ENCODE measurements at places on chromosomes 2 and 18. TPM values are rescaled to one million over a fixed set of nuclear protein-coding genes. Genes with fewer than 3 reads are reported as not detected.

GRCh38 chr2:226902041-226902966 is 66.5 kb downstream of the RHBDD1 start:
- no peak overlapping the region for H3K27ac ChIP-seq
- H3K4me3 ChIP-seq, result no peak overlapping the region
- H3K27me3 ChIP-seq, result no peaks in the 10 kb centered on the region
- no peak for DNase-seq

GRCh38 chr2:133378928-133379549 is 189.2 kb downstream of the NCKAP5 start:
- no peaks in the 10 kb centered on the region for H3K36me3 ChIP-seq
- no peaks in the 10 kb centered on the region for H3K27me3 ChIP-seq
- no peak for DNase-seq
- H3K27ac ChIP-seq, result no peak overlapping the region
- no peaks in the 10 kb centered on the region for H3K4me1 ChIP-seq

The GNAL gene
- total RNA-seq, result 33.0 TPM

DNA sequence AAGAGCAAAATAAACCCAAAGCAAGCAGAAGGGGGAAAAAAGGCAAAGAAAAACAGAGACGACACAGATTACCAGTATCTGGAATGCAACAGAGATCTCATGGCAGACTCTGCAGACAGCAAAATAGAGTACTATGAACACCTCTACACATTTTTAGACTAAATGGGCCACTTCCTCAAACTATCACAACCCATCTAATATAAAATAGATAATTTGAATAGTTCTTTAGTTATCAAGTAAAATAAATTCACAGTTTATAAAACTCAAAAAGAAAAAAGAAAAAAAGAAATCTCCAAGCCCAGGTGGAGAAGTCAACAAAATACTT is 16.6 kb downstream of the SESTD1 start:
- DNase-seq, result no peak
- H3K27ac ChIP-seq, result no peak overlapping the region

DNA sequence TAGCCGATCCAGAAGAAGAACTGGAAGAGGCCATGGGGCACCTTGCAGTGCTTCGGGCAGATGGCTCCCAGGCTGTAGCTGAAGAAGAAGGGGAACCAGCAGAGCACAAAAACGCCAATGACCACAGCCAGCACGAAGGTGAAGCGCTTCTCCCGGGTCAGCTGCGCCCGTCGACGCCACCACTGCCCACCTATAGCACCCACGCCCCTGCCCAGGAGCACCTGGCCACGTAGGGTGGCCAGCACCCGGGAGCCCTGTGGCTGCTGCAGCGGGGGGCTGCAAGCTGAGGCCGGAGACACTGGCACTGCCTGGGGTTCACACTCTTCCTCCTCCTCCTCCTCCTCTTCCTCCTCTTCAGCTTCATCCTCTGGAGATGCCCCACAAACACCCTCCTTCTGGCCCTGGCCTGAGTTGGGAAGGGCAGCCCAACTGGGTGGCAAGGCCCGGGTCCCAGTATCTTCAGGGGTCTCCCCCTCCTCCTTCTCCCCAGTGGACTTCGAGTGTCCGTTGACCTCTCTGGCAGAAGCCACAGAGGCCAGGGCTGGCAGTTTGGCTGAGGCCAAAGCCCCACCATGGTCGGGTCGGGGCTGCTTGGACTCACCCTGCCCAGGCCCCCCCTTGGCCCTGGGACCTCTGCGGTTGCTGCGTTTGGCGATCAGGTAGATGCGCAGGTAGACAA is 1.3 kb downstream of the ADRA2B start:
- H3K27ac ChIP-seq, result no peak overlapping the region
- no peaks in the 10 kb centered on the region for H3K27me3 ChIP-seq
- no peak overlapping the region for H3K4me3 ChIP-seq
- no peak for DNase-seq
- H3K36me3 ChIP-seq, result no peaks in the 10 kb centered on the region
- H3K4me1 ChIP-seq, result peaks cover 14% of the 10 kb centered on the region

The CD226 gene
- total RNA-seq, result 0.33 TPM

DNA sequence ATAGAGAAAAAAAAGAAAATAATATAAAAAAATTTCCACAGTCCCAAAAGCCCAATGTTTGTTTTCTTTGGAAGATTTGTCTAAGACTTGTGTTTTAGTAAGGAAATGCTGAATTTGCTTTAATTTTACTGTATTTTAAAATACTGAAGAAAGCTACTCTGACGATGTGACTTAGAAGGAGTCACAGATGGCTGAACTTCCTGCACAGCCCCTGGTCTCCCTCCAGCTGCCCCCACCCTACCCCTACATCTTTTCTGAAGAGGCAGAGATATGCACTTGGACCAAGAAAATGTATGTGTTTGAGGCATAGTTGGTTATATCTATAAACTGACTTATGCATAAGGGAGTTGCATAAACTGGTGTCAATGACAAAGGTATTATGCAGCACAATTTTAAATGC is 172.3 kb downstream of the CDH2 start:
- no peaks in the 10 kb centered on the region for H3K36me3 ChIP-seq
- H3K27ac ChIP-seq, result no peak overlapping the region
- H3K4me3 ChIP-seq, result no peak overlapping the region
- no peaks in the 10 kb centered on the region for H3K4me1 ChIP-seq
- no peaks in the 10 kb centered on the region for H3K27me3 ChIP-seq
- DNase-seq, result no peak

DNA sequence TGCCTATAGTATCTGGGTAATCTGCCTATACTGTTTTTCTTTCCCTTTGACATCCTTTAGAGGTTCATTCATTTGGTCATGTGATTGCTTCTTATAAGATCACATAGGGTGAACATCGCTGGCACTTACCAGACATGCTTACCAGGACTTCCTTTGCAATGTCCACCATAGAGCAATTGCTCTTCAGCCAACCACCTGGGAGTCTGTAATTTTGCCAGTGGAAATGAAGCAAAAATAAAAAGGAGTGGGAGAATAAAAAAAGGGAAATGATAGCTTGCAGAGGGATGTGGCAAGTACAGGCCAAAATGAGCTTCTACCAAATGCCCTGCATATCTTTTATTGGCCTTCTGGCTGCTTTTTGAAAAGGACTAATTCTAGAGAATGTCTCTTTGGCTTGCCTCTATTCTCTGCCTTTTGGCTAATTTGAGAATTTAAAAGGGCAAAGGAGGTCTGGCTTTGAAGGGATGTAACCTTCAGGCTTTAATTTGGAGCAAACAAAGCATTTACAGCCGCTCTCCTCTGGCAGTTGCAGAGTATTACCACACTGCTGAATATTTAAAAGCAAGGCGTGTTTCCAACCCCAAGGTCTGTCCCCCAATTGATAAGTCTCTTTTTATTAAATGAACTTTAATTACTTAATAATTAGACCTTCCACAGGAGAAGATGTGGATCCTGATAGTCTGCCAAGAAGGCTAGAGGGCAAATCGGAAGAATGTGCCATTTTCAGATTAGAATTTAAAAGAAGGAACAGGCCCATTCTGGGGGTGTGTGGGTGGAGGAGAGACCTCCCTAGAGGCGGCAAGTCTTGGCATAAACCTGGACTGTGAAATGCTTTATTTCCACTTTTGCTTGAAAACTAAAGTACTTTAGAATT is 557.9 kb downstream of the DCC start:
- no peak overlapping the region for H3K27ac ChIP-seq
- DNase-seq, result no peak
- H3K27me3 ChIP-seq, result no peaks in the 10 kb centered on the region
- H3K4me3 ChIP-seq, result no peak overlapping the region
- H3K36me3 ChIP-seq, result no peaks in the 10 kb centered on the region

The COBLL1 gene
- 104 TPM for total RNA-seq

DNA sequence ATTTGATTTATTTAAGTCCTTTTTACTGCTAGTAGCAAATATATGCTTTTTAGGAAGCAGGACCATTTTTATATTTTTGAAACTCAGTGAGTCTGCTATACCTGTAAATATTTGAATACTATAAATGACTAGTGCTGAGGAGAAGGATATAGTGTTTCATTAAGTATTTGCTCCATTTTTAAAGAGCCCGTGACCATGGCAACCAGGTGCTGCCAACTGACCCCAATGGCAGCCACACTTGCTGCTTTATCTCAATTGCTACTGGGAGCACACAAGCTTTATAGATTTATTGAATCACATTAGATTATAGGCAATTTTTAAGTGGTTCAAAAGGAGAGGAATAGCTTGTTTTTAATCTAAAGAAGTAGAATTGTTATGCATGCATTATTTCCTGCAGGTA is 142.0 kb downstream of the SCG2 start:
- no peaks in the 10 kb centered on the region for H3K4me1 ChIP-seq
- no peak overlapping the region for H3K4me3 ChIP-seq
- no peaks in the 10 kb centered on the region for H3K36me3 ChIP-seq
- DNase-seq, result no peak

DNA sequence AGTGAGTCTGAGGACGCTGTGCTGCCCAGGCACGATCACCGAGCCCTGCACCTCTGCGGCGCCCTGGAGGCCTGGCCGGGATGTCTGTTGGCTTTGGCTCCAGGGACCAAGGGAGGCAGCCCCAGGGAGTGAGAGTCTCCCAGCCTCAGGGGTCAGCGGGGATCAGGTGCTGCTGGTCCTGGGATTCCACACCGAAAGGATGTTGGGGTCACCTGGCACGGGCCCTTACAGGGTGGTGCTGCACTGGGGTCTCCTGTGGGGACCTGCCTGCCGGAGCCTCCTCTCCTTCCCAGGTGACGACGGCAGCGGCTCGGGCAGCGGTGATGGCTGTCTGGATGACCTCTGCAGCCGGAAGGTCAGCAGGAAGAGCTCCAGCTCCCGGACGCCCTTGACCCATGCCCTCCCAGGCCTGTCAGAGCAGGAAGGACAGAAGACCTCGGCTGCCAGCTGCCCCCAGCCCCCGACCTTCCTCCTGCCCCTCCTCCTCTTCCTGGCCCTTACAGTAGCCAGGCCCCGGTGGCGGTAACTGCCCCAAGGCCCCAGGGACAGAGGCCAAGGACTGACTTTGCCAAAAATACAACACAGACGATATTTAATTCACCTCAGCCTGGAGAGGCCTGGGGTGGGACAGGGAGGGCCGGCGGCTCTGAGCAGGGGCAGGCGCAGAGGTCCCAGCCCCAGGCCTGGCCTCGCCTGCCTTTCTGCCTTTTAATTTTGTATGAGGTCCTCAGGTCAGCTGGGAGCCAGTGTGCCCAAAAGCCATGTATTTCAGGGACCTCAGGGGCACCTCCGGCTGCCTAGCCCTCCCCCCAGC is 30.5 kb downstream of the GPC1 start:
- H3K4me1 ChIP-seq, result no peaks in the 10 kb centered on the region
- DNase-seq, result peak; percentile 1
- H3K36me3 ChIP-seq, result peaks cover 2% of the 10 kb centered on the region

- H3K27me3 ChIP-seq, result no peaks in the 10 kb centered on the region
- DNase-seq, result no peak
- no peak overlapping the region for H3K4me3 ChIP-seq
- H3K4me1 ChIP-seq, result peaks cover 43% of the 10 kb centered on the region
- peaks cover 21% of the 10 kb centered on the region for H3K36me3 ChIP-seq
Measured at GRCh38 chr2:235042576-235043515, 91.0 kb downstream of the SH3BP4 start.

DNA sequence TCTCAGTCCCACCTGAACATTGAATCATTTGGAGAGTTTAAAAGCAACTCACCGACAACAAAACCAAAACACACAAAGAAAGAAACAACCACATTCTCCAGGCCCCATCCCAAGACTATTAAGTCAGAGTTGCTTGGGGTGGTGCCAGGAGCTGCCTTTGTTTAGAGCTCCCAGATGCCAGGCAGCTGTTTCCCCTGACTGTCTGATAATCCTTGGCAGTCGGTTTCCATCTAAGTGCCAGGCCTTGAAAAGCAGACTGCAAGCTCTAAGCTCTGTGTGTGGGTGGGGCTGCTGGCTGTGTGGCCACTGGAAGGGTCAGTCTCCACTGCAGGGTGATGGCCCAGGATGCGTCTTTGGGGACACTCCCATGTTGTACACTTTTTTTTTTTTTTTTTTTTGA is 255.3 kb upstream of the AGAP1 start:
- DNase-seq, result peak; percentile 17
- no peak overlapping the region for H3K4me3 ChIP-seq
- H3K36me3 ChIP-seq, result no peaks in the 10 kb centered on the region
- H3K4me1 ChIP-seq, result no peaks in the 10 kb centered on the region
- H3K27ac ChIP-seq, result no peak overlapping the region

- peaks cover 6% of the 10 kb centered on the region for H3K36me3 ChIP-seq
- no peak overlapping the region for H3K4me3 ChIP-seq
- H3K27me3 ChIP-seq, result no peaks in the 10 kb centered on the region
Measured at GRCh38 chr2:53913721-53914120, 54.0 kb upstream of the GPR75 start.

GRCh38 chr2:235636546-235636945 is 142.7 kb downstream of the AGAP1 start:
- H3K4me1 ChIP-seq, result peaks cover 8% of the 10 kb centered on the region
- no peak overlapping the region for H3K4me3 ChIP-seq
- no peak overlapping the region for H3K27ac ChIP-seq
- no peaks in the 10 kb centered on the region for H3K27me3 ChIP-seq
- no peaks in the 10 kb centered on the region for H3K36me3 ChIP-seq

GRCh38 chr18:36903215-36903928 is 74.4 kb downstream of the KIAA1328 start:
- no peaks in the 10 kb centered on the region for H3K4me1 ChIP-seq
- H3K36me3 ChIP-seq, result no peaks in the 10 kb centered on the region
- no peak for DNase-seq
- H3K4me3 ChIP-seq, result no peak overlapping the region
- H3K27ac ChIP-seq, result no peak overlapping the region

The SLC4A5 gene
- total RNA-seq, result 8.3 TPM

- no peaks in the 10 kb centered on the region for H3K27me3 ChIP-seq
- no peak for DNase-seq
- no peaks in the 10 kb centered on the region for H3K36me3 ChIP-seq
- no peak overlapping the region for H3K27ac ChIP-seq
- no peak overlapping the region for H3K4me3 ChIP-seq
- no peaks in the 10 kb centered on the region for H3K4me1 ChIP-seq
Measured at GRCh38 chr18:10397004-10397403, 57.4 kb upstream of the APCDD1 start.

The HOXD9 gene
- 0.33 TPM for total RNA-seq

DNA sequence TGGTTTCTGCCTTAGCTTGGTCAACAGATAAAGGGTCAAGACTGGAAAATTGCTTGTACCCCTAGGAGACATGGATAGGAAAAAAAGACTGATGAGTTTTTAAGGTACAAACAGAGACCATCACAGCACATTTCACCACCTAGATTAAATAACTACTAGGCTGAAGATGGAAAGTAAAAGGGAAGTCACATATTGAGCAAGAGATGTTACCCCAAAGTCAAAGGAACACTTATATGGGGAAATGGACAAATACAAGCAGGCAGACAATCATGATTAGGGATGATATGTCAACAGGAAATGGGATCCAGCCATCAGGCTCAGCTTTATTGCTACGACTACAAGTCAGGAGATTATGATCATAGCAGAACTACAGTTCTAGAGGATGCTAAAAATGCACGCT is 1643.1 kb upstream of the CELF4 start:
- no peaks in the 10 kb centered on the region for H3K27me3 ChIP-seq
- no peak overlapping the region for H3K4me3 ChIP-seq
- no peak overlapping the region for H3K27ac ChIP-seq

- no peak for DNase-seq
- H3K36me3 ChIP-seq, result no peaks in the 10 kb centered on the region
- no peaks in the 10 kb centered on the region for H3K4me1 ChIP-seq
- H3K27me3 ChIP-seq, result no peaks in the 10 kb centered on the region
- H3K4me3 ChIP-seq, result no peak overlapping the region
Measured at GRCh38 chr2:16223161-16223840, 283.0 kb downstream of the MYCN start.

All from body of pancreas (tissue), 4 donors.